ENCODE measurements at places on chromosomes 3 and 15.

GRCh38 chr15:76058714-76059319 is 968 bp upstream of the TMEM266 start:
- no peak for DNase-seq

- DNase-seq: no peak
Observed at GRCh38 chr3:48077815-48078214, 61.6 kb upstream of the MAP4 start.

- no peak for DNase-seq
Observed at GRCh38 chr15:42031198-42031915, 10.5 kb upstream of the PLA2G4E start.

DNA sequence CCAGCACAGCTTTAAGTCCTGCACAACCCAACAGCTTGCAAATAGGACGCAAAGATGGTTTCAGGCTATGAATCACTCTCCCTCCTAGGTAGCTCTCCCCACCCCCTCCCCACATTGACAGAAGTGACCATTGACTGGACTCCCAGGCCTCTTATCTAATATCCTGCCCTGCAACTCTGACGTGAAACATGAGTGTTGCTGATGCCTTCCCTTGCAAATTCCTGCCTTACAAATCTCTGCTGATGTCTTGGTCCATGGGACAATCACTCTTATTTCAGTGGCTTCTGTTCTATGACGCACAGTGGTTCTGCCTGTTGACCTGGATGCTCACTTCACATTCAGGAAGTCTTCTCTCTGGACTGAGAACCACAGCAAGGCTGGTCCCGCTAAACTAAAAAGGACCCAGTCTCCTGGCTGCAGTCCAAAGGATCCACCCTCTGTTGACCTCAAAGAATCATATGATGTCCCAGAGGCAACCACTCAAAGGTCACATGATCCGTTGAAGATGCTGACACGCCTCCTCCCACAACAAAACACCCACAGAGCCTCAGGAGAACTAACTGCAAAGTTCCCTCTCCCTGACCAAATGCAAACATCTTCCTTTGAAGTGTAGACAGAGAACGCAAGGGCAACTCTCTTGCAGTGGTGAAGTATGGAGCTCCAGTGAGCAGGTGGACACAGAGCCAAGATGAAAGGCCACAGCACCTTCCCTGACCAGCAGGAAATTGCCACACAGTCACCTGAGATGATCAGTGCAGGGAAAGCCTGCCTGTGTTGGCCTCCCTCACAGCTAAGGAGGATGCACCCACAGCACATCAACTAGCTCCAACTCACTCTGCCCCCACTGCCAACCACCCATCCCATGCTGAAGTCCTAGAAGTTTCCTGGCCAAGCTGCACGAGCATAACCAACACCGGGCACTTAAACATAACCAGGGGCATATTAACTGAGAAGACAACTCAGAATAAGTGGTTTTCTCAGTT is 112.3 kb downstream of the ADAMTS17 start:
- DNase-seq: no peak

DNA sequence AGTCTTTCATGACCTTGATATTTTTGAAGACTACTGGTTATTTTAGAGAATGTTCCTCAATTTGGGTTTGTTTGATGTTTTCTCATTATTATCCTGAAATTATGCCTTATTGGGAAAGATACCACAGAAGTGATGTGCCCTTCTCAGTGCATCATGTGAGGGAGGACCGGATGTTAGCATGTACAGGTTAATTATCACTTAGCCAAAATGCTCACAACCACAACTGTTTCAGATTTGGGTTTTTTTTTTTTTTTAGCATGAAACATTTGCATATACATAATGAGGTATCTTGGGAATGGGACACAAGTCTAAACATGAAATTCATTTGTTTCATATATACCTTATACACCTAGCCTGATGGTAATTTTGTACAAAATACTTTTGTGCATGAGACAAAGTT is 59.8 kb downstream of the PIK3R4 start:
- no peak for DNase-seq

DNA sequence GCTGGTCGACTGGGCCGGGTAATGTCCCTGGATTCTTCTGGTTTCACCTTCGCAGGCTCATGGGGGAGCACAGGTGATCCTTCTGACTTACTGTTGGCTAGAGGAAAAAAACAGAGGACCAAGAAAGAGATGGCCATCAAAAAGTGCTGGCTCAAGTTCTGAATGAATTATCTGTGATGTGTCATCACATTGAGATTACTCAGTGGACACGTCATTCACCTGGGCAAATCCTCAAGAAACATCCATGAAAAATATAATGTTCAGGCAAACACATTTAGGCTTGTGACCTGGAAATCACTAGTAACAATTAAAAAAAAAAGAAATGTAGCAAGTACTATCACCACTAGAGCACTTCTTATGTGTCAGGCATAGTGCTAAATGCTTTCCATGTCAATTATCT is 81.5 kb upstream of the SLC2A2 start:
- no peak for DNase-seq

DNA sequence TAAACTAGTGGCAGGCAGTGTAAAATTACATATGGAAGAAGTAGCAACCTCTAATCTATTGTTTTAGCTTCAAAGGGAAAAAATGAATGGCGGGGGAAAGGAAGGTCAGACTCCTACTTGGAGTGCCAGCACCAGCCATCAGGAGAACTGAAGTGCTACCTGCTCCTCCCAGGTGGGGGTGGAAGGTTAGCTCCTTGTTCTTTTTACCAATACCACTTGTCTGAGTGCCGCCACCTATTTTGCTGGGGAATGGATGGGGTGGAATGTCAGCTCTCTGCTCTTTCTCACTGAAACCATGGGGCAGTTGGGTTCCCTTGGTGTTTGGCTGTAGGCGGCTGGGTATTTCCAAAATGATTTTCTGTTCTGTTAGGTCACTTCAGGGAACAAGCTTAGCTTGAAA is 428.7 kb upstream of the EPHA3 start:
- no peak for DNase-seq

GRCh38 chr3:10833855-10834414 is 17.9 kb downstream of the SLC6A11 start:
- DNase-seq: no peak

DNA sequence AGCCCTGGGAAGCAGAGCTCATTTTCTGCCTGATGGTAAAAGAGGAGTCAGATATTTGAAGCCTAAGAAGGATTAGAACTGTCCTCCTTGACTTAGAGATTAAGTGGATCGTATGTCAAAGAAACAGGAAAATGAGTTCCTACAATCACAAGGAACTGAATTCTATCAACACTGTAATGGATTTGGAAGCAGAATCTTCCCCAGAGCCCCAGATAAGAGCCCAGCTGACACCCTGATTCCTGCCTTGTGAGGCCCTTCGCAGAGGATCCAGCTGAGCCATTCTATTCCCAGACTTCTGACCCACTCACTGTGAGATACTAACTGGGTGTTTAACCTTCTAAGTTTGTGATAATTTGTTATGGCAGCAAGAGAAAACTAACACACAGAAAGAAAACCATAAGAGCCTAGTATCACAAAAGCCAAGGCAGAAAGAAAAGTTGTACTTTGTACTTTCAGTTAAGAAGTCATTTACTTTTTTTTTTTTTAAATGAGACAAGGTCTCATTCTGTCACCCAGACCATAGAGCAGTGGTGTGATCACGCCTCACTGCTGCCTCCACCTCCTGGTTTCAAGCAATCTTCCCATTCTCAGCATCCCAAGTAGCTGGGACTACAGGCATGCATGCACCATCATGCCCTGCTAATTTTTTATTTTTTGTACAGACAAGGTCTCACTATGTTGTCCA is 61.1 kb upstream of the ZBTB20 start:
- DNase-seq: no peak

GRCh38 chr15:77564938-77565337 is 67.8 kb downstream of the LINGO1 start:
- DNase-seq: no peak

DNA sequence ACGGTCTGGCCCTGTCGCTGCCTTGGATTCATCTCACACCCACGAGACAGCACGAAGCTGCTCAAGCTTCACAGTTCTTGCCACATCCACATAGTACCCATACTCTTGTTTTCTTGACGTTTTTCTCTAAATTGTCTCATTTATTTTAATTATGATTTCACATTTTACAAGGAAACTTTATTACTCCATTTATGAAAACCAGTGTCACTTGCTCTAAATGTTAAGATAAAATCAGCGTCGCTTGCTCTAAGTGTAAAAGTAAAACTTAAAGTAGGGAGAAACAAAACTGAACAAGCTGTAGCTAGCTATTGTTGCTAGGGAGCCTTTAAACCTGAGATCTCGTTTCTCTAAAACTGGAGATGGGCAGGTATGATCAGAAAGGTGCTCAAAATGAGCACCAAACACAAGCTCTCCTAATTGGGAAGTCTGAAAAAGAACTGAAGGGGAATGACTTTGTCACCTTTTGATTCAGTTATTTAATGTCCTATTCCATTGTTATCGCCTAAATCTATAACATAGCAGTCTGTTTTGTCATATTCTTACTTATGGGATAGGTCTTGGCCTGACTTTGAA is 680 bp downstream of the IFT122 start:
- no peak for DNase-seq
